AG09319 (cell line): ENCODE measurements at places on chromosomes 12 and 14.

DNA sequence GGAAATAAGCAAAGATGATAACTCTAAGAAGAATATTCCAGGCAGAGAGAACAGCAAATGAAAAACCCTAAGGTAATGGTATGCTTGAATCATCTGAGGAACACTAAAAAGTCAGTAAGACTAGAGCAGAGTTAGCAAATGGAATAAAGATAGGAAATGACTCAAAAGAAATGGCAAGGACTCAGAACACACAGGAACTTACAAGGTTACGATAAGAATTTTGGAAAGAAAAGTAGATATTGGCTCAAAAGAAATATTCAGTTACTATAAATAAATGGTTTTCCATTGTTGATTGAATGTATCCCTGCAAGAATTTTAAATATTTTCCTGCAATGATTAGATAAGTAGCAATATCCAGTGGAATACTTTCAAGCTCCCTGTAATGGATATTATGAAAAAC, 705.8 kb downstream of the C12orf50 start:
- DNase-seq = peak; percentile 20

DNA sequence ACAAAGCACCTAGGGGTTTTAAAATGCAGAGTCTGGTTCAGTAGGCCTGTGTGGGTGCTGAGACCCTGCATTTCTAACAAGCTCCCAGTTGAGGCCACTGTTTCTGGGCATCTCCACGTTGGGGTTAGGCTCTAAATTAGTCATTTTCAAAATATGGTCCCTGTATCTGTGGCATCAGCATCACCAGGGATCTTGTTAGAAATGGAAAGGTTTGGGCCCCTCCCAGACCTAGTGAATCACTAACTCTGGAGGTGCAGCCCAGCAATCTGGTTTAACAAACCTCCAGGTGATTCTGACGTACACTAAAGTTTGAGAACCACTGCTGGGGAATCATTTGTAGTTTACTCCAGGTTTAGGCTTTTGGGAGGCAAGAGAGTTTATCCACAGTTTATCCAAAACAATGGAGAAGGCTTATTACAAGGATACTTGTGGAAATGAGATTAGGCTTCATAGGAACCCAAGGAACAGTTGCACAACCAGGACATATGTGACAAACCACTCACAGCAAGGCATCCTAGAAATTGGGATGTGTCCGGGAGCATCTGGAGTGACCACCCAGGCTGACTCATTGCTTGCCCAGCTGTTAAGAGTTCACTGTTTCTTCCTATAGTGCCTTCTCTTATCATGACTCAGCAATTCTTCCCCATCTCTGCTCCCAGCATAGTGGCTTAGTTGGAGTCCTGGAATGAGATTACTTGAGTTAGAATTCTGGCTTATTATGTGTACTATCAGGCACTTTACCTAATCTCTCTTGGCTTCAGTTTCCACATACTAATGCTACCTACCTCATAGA, 71.6 kb upstream of the STXBP6 start:
- DNase-seq = peak; percentile 25

DNA sequence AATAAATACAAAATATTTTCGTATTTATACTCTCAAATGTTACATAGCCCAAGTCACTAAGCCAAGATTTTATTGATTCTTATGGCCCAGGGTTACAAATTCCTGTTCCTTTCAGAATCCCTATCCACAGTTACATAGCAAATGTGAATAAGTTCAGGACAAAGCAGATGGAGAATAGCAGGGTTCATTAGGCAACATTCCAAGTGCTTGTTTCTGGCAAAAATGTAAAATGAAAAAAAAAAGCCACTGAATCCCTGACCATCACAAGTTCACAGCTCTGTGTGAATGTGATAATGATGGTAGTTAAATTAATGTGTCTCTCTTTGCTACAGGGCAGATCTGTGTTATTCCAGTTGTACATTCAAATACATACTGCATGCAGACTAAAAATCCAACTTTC, 74.6 kb downstream of the KCNC2 start:
- no peak for DNase-seq

DNA sequence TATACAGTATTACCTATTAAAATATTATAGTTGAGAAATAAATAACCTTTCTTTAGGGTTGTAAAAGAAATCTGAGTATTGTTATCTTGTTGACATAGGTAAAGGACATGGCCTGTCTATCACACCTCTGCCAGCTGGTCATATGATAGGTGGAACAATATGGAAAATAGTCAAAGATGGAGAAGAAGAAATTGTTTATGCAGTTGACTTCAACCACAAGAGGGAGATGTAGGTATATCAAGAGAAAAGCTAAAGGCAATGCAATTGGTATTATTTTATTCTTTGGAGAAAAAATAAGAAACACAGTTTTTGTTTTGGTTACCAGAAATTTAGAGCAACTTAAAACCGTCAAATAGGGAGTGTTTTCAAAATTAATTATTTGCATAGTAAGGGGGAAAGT, 13.5 kb downstream of the CPSF2 start:
- no peak for DNase-seq

DNA sequence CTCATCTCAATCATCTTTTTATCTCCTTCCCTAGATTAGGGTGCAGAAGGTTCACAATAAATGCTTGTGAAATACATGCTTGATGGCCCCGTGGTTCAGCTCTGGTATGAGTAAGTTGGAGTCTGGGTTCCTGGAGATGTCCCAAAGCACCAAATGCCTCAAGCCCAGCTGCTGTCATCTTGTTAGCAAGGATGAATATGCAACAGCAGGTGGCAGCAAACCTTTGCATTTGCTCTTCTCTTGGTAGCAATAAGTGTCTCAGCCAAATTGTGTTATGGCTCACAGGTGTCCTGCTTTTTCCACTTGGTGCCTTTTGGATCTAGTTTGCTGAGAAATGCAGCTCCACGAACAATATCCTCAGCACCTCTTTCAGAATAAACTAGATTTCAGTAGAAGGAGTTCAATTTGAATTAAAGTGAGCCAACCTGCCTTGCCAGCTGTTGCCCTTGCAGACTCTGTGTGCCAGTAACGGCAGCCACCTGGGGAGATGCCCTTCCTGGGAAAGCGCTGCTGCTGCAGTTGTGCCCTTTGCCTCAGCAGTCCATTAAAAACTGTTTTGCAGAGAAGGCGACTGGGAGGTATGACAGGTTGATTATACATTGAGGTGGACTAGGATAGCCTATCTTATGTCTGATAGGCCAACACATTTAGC, 417.3 kb downstream of the SNAPC1 start:
- DNase-seq = peak; percentile 52

GRCh38 chr12:16165506-16165905, 112.0 kb downstream of the SLC15A5 start:
- peak; percentile 16 for DNase-seq

- no peak for DNase-seq
Observed at GRCh38 chr12:88575361-88575970, 4.8 kb downstream of the KITLG start.

- DNase-seq = peak; percentile 81
Observed at GRCh38 chr12:1993341-1993740, 10.9 kb downstream of the DCP1B start.

DNA sequence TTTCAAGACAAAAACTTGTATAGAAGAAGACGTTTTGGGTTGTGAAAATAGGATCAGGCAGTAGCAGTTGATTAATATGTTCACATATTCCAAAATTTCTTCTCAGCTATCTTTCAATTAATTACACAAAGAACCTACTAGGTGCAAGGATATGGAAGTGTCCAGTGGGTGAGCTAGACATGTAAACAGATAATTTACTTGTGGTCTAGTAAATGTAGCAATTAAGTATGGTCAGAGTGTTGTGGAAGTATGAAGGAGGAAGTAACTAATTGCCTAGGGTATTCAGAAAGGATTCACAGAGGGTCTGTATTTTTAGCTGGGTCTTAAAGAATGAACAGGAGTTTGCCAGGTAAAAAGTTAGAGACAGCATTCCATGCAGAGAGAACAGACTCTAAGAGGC, 5.9 kb downstream of the GOLGA5 start:
- no peak for DNase-seq

GRCh38 chr14:81206115-81206514, 14.6 kb downstream of the GTF2A1 start:
- DNase-seq = no peak

DNA sequence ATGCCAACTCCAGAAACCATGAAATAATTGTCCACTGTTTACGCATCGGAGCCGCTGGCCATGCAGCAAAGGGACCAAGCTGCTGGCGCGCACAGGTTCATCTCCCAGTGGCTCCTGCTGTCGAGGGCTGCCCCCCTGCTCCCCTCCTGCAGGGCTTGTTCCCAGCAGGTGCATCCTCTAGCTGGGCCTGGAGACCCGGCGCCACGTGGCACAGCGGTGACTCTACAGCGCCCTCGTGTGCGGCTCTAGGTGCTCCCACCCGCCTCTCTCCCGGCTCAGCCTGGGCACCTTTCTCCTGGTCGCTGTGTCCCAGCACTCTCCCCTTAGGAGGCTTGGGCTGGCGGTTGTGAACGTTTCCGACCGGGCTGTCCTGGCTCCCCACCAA, 37.5 kb upstream of the INF2 start:
- DNase-seq = no peak

GRCh38 chr14:46840944-46841720, 189.6 kb upstream of the RPL10L start:
- no peak for DNase-seq

GRCh38 chr12:132375747-132376463, 46.5 kb upstream of the GALNT9 start:
- DNase-seq = no peak

DNA sequence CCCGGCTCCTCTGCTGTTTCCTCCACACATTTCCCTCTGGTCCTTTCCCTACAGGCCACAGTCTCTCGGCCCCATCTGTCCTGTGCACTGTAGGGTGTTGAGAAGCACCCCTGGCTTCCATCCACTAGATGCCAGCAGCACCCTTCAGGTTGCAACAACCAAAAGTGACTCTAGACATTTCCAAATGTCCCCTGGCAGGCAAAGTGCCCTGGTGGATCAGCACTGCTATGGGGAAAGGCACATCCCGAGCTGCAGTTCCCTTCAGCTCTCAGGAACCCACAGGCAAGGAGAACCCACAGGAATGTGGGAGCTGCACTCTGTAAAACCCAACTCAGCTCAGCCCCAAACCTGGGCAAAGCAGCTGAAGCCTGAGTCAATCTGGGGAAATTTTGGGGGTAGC, 77.0 kb downstream of the RBM19 start:
- no peak for DNase-seq

GRCh38 chr12:130668286-130669204, 47.6 kb downstream of the RIMBP2 start:
- no peak for DNase-seq

GRCh38 chr12:115623764-115624334, 653.6 kb downstream of the MED13L start:
- DNase-seq = no peak

- no peak for DNase-seq
Observed at GRCh38 chr12:92557422-92557724, 145.4 kb upstream of the PLEKHG7 start.

- DNase-seq = no peak
Observed at GRCh38 chr14:77222546-77223225, 41.1 kb downstream of the TMEM63C start.

- DNase-seq = no peak
Observed at GRCh38 chr14:23580948-23581281, 2.3 kb upstream of the JPH4 start.

GRCh38 chr12:46233423-46233822, 35.4 kb downstream of the SLC38A1 start:
- DNase-seq = no peak
